Stimulated activated CD8-positive, alpha-beta memory T cell treated with anti-CD3 and anti-CD28 coated beads, Interleukin-4, amount 100 ng/mL, for 1 hour (primary cell): ENCODE measurements at places on chromosomes 2 and 18.

- DNase-seq, result no peak
These were observed 132.2 kb downstream of the FMNL2 start for GRCh38 chr2:152466980-152467676.

GRCh38 chr2:152047824-152048471, 50.9 kb downstream of the CACNB4 start:
- no peak for DNase-seq

DNA sequence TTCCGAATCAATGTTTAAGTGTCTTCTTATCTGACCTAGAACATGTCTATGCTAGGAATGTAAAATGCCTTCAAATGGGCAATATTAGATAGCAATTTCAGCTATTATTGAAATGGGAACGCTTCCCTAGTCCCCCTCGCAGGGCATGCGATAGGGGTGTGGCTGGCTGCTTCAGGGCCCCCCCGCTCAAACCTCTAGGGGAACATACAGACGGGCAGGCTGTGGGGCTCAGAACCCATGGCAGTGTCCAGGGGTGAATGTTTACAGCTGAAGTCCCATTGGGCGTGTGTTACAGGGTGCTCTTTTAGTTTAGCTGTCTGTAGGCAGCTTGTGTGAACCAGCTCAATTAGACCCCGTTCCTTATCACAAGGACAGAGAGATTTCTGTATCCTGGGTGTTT, 315.9 kb downstream of the DSEL start:
- DNase-seq, result no peak

DNA sequence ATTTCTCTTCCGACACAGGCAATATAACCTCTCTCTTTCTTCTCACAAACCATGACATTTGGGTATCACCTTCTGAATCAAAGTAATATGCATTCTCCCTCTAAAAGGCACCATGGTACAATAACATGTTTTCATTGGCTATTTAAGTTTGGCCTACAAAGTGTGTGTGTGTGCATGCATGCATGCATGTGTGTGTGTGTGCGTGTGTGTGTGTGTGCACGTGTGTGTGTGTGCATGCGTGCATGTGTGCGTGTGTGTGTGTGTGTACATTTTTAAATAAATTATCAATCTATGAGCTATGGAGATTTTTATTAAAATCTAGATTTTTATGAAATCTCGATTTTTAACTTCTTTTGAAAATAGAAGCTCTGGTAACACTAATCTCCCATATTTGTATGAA, 745.3 kb upstream of the ZEB2 start:
- no peak for DNase-seq

- DNase-seq, result no peak
These were observed 27.1 kb upstream of the CREB1 start for GRCh38 chr2:207502577-207503198.

GRCh38 chr2:55581435-55581834, 36.0 kb downstream of the PPP4R3B start:
- DNase-seq, result no peak

DNA sequence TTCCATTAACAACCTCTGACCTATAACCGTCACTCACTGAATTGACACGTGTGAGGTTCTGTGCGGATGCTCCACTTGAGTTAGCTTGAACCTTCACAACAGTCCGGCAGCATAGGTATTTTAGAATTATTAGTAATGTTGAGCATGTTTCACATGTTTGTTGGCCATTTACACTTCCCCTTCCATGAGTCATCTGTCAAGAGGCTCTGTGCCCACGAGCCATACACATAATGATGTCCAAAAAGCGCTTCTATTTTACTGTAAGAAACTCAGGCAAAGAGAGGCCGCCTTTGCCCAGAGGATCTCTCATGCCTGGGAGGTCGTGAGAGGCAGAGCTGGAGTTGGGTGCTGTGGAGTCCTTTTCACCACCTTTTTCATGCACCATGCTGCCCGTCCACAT, 28.9 kb upstream of the TMEM214 start:
- no peak for DNase-seq

- no peak for DNase-seq
These were observed 40.0 kb upstream of the NFATC1 start for GRCh38 chr18:79355433-79356335.
